ENCODE measurements at places on chromosomes 13 and 19.

DNA sequence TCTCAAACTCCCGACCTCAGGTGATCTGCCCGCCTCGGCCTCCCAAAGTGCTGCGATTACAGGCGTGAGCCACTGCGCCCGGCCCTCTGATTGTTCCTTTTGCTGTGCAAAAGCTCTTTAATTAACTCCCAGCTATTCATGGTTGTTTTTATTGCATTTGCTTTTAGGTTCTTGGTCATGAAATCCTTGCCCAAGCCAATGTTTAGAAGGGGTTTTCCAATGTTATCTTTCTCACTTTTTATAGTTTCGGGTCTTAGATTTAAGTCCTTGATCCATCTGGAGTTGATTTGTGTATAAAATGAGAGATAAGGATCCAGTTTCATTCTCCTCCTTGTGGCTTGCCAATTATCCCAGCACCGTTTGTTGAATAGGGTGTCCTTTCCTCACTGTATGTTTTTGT is 19.2 kb upstream of the GRTP1 start:
- no peak for DNase-seq

- no peak for DNase-seq
These were observed 11.8 kb downstream of the SERP2 start for GRCh38 chr13:44385401-44385800.

- no peak for DNase-seq
These were observed 320.6 kb downstream of the ITGBL1 start for GRCh38 chr13:101773062-101773461.

DNA sequence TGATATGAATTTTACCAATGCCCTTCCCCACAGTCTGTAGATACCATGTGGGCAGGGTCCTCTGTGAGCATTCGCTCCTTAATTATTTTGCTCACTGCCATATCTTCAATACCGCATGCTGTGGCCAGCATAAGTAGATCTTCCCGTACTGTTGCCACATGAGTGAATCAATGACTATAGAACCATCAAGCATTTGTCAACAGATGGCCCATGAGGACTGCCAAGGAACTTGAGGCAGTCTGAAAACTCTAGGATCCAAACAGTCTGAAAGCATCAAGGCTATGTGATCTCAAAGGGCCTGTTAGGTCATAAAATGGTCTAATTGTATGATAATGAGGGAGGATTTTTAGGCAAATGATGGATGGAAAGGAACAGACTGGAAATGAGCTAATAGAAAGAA is 27.4 kb upstream of the GPR12 start:
- DNase-seq: no peak

DNA sequence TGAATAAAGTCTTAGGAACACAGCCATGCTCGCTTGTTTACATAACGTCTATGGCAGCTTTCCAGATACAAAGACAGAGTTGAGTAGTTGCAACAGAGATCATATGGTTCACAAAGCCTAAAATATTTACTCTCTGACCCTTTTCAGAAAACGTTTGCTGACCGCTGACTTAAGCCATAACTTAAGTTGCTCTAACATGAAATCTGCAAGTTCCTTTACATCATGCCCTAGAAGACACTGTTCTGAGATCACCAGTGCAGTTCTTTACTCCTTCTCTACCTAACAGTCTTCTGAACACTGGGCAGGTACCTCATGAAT is 166.4 kb downstream of the DCLK1 start:
- DNase-seq: no peak

GRCh38 chr19:1015782-1016646 is 4.9 kb downstream of the TMEM259 start:
- no peak for DNase-seq

DNA sequence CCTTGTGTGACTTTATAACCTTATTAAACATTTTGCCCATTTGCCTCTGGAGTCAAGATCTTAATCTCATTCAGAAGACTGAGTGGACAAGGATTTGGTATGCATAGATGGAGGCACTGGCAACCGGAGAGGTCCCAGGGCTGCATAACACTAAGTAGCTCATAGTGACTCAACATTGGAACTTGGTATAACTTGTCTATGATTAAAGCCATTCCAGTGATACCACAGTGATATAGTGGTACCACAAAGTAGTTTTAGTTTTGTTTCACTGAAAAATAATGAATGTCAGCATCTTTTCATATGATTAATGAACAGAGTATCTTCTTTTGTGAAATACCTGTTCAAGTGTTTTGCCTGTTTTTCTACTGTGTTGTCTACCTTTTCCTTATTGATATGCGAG is 26.4 kb downstream of the CDK8 start:
- DNase-seq: no peak

- no peak for DNase-seq
These were observed 30.7 kb downstream of the ERICH6B start for GRCh38 chr13:45584816-45585215.

DNA sequence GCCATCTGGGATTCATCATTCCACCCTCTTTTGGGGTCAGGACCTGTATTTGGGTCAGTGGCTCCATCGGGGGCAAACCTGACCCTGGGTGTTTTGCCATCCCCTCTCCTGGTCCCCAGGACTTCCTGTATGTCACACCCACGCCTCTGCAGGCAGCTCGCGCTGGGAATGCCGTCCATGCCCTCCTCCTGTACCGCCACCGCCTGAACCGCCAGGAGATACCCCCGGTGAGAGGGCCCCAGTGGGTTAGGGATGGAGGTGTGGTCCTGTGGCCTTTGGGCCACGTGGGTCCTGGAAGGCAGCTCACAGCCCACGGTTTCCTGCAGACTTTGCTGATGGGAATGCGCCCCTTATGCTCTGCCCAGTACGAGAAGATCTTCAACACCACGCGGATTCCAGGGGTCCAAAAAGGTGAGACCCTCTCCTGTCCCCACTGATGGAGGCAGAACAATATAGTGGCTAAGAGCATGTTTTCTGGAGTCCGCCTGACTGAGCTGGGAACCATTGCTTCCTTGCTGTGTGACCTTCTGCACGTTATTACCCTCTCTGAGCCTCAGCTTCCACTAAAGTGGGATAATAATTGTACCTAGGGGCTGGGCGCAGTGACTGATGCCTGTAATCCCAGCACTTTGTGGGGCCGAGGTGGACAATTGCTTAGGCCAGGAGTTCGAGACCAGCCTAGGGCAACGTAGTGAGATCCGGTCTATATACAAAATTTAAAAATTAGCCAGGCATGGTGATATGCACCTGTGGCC is 14.1 kb downstream of the CPT1C start:
- no peak for DNase-seq

DNA sequence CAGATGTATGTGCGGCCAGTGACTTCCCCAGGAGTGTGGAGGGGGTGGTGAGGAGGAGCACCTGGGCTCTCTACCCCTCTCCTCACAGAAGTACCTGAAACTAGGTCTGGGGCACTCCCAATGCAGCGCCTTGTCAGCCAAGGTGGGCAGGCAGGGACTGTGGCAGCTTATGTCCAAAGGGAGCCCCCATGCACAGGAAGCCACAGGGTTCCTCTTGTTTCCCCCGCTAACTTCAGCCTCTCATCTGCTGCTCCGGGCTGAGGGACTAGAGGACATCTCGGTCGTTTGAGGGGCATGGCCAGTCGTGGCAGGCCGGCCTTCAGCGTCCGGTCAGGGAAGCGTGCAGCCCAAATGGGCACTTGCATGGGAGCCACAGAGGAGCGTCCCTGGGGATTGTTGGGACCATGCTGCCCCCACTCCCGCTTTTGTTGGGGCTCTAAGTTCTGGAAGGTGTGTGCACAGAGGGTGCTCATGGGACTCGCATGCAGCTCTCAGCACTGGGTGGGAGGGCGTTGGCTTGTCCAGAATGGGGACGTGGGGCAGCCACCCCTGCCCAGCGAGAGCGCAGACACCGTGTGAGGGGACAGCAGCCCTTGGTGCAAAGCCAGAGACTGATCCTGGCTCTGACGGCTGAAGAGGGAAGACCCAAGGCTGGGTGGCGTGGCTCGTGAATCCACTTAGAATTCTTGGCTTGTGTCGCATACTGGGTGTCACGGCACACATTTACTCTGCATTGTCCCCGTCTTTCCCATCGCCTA is 16.6 kb upstream of the NPAS1 start:
- no peak for DNase-seq

DNA sequence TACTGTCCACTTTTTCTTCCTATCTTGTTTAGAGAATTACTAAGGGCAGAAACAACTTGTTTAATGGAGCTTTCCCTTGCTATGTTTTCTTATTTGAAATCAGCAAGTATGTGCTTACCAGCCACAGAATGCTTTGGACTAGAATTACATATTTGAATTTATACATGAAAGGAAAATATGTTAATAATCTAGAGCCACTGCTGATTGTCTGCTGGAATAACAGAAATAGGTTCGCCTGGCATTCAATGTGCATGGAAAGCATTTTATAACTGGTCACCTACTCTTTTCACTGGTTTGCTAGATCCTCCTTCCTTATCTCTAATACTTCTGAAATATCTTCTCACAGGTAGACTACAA is 8.0 kb downstream of the EFNB2 start:
- no peak for DNase-seq

- DNase-seq: no peak
These were observed 217.2 kb downstream of the LACC1 start for GRCh38 chr13:44096901-44097300.

DNA sequence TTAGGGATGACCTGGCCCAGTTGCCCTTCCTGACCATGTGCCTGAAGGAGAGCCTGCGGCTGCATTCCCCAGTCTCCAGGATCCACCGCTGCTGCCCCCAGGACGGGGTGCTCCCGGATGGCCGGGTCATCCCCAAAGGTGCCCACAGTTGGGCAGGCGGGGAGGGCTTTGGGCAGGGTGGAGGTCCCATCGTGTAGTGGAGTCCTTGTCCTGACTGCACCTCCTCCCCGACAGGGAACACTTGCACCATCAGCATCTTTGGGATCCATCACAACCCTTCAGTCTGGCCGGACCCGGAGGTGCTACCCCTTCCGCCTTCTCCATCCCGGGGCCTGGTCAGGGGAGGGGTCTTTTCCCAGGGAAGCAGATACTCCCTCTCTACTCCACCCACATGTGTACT is 31.7 kb upstream of the CYP4F8 start:
- DNase-seq: no peak

GRCh38 chr19:57377498-57378146 is 12.0 kb upstream of the ZNF548 start:
- no peak for DNase-seq

DNA sequence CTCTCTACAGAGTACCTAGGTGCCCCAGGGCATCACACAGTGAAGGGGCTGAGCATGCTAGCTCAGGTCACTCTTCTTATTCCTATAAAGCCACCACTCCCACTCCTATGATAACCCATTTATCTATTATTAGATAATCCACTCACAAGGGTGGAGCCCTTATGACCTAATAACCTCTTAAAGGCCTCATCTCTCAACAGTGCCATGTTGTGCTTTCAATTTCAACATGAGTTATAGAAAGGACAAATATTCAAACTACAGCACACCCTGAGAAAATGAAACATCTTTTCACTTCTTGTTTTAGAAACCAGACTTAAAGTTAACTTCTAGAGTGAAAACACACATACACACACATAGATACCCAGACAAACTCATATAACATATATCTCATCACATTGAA is 1494.9 kb upstream of the MIR17HG start:
- no peak for DNase-seq

DNA sequence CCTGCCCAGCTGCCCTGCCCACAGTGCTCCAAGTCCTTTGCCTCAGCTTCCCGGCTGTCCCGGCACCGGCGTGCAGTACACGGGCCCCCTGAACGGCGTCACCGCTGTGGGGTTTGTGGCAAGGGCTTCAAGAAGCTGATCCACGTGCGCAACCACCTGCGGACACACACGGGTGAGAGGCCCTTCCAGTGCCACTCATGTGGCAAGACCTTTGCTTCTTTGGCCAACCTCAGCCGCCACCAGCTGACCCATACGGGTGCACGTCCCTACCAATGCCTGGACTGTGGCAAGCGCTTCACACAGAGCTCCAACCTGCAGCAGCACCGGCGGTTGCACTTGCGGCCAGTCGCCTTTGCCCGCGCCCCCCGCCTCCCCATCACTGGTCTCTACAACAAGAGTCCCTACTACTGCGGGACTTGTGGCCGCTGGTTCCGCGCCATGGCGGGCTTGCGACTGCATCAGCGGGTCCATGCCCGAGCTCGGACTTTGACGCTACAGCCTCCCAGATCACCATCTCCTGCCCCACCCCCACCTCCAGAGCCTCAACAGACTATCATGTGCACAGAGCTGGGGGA is 5.7 kb downstream of the ZNF526 start:
- no peak for DNase-seq

GRCh38 chr13:73898276-73898675 is 235.9 kb downstream of the KLF12 start:
- no peak for DNase-seq

- no peak for DNase-seq
These were observed 23.0 kb upstream of the PLPP2 start for GRCh38 chr19:313988-314815.

DNA sequence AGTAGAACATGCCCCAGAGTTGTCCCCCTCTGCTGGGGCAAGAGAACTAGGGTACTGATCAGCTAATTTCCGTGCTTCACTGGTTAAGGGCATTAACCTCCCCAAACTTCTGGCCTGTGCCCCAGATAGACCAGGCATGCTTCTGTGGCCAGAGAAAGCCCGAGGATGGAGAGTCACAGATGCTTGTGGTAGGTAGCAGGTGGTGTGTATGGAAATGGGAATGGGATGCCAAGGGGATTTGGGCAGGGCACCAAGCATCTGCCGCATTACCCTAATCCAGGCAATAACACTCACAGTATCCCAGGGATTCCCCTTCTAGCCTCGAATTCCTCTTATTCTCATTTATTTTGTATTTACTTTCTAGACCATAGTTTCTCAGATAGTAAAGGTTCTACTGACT is 124.8 kb upstream of the KLF12 start:
- DNase-seq: no peak

GRCh38 chr13:27007166-27007565 is 164.4 kb downstream of the USP12 start:
- no peak for DNase-seq

GRCh38 chr13:31199849-31200636 is at the start of gene B3GLCT:
Gene B3GLCT (plus strand): TSS chr13:31199975. CDS start chr13:31200085, 110 bp downstream.
- DNase-seq: peak; percentile 83

GRCh38 chr13:113141601-113141970 is 16.9 kb upstream of the PROZ start:
- DNase-seq: no peak

- no peak for DNase-seq
These were observed 16.6 kb downstream of the CKM start for GRCh38 chr19:45306040-45306439.

GRCh38 chr13:60379837-60380565 is 17.0 kb upstream of the TDRD3 start:
- no peak for DNase-seq

- no peak for DNase-seq
These were observed 6.7 kb downstream of the SOHLH2 start for GRCh38 chr13:36207672-36208071.

DNA sequence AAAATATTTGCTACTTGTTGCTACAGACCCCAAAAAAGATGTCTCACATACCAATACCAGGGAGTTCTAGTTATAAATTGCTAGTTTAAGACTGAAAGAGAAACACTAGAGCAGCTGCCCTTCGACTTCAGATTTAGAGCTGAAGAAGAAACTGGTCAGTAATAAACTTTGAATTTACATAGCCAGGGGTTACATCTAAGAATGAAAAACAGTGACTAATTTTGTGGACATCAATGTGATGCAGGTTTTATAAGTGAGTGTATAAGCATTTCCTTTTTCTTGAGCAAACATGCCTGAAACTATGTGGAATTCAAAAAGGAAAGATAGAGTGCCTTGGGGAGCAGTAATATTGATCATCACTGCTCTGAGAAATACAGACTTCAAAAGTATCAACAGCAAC is 724.9 kb upstream of the MIR17HG start:
- no peak for DNase-seq

Measured in activated CD4-positive, alpha-beta T cell treated with anti-CD3 and anti-CD28 coated beads for 48 hours (primary cell).